ENCODE measurements at places on chromosomes 7 and 10. TPM values are rescaled to one million over a fixed set of nuclear protein-coding genes. Genes with fewer than 3 reads are reported as not detected.

DNA sequence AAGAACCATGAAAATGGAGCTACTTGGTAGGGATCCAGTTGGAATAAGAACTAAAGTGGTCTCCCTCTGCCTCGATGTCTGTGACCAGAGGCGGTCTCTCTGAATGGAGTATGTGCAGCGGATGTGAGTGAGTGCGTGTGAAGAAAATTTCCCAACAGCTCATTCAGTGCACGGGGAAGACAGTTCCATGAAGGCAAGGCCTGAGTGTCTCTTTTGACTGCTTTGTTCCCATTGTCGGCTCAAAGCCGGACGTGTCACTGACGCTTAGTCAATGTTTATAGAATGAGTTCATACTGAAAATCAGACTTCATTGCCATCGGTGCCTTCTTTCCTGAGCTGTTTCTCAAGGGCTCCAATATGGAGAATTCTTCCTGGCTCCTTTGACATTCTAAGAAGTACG lies 55.3 kb upstream of the GRB10 start:
- DNase-seq = peak; percentile 84

GRCh38 chr7:17745610-17746009 lies 194.7 kb downstream of the SNX13 start:
- DNase-seq = no peak

ZNF503 gene
- 12.4 TPM for total RNA-seq

IFIT3 gene
- total RNA-seq = 47.2 TPM

GRCh38 chr7:155230169-155230593 lies 67.5 kb upstream of the INSIG1 start:
- DNase-seq = no peak

HMX2 gene
- total RNA-seq = not detected

GRCh38 chr7:146053492-146053891 lies 63.1 kb upstream of the CNTNAP2 start:
- DNase-seq = no peak

KIAA1549 gene
- 8.7 TPM for total RNA-seq

ABHD11 gene
- total RNA-seq = 14.3 TPM

CRYGN gene
- not detected for total RNA-seq

ELMO1 gene
- total RNA-seq = 27.9 TPM

- DNase-seq = no peak
Observed at GRCh38 chr10:42962110-42962901, 114.6 kb upstream of the RET start.

OR13A1 gene
- not detected for total RNA-seq

DNA sequence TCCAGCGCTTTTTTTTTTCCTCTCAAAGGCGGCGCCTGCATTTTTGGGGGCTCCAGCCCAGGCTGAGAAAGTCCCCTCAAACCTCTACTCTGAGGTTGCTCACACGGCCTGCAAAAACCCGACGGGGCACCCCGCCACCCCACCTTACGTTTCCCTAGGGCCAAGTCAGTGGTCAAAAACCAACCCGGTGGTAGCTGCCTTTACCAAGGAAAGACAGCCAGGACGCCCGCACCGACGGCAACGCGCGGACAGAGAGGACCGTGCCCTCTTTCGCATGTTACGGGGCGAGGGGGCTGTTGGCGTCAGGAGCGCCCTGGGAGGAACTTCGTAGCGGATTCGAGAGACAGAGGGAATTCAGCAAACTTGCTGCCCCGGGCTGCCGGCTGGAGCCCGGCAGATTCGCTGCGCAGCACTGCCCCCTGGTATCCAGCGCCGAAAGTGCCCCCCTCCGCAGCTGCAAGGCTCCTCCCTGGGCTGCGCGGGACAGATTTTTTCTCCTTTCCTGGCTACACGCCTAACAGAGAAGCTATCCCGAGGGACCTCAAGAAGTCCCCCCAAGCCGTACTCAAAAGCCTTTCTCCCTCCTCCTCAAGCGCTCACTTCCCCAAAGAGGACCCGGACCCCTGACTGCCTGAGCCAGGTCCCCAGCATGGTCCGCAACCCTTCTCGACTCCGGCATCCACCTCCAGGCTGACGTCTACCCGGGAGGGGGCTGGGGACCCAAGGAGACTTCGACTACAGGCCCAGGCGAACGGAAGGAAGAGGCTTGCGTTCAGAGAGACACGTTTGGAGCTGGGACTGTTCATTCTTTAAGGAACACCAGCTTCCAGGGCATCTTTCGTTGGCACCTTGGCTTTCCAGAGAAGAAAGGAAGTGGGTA lies 27.7 kb upstream of the VAX1 start:
- DNase-seq = no peak

GRCh38 chr7:85573844-85574243 lies 387.0 kb upstream of the SEMA3D start:
- no peak for DNase-seq

GRCh38 chr7:498678-499641 lies 20.7 kb downstream of the PDGFA start:
- no peak for DNase-seq

GRB10 gene
- total RNA-seq = 131 TPM

FXYD4 gene
- not detected for total RNA-seq

- DNase-seq = no peak
Observed at GRCh38 chr7:70994176-70994575, 137.8 kb upstream of the GALNT17 start.

DNA sequence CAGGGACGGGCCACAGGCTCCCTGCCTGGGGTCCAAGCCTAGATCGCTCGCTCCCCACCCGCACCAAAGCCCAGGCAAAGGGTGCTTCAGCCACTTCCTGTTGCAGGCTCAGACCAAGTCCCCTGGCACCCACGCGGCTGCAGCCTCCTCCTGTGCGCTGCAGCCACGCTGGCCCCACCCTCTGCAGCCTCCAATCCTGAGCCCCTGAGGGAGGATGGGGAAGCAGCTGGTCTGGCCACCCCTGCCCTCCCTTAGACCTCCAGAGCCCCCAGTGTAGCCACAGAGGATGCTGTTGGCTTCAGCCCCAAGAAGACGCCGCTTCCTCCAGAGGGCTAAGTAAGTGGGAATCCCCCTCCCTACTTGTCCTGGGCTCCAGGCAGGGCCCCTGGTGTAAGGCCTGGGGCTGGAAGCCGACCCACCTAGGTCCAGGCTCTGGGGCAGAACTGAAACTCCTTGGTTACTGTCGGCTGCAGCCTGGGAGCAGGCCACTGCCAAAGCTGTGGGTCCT lies 9.4 kb downstream of the LIMK1 start:
- DNase-seq = no peak

UCN3 gene
- not detected for total RNA-seq

GRCh38 chr10:124045276-124045675 lies 48.1 kb downstream of the CHST15 start:
- DNase-seq = no peak

- DNase-seq = no peak
Observed at GRCh38 chr10:102408728-102409603, 9.6 kb downstream of the PSD start.

GRCh38 chr7:127979113-127979727 lies 52.0 kb downstream of the LRRC4 start:
- DNase-seq = no peak

DNA sequence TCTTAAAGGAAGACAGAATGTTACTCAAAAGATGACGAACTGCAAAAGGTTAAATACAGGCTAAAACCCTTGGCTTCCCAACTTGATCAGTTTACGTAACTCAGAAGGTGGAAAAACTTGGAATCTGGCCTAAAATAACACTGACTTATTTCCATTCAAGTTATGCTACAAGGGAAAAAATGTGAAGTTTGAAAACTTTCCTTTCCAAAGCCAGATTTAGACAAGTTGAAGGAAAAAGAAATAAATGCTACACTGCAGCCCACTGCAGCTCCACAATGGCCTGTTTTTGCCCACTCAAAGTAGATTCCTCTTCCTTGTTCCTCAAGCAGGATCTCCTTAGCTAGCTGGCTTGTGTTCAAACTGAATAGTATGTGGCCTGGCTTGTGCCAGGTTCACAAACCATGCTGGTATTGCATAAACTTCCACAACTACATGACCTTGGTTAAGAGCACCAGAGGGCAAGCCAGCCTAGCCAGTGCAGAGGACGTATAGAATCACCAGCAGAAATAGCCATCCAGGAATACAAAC lies 166.2 kb downstream of the CPEB3 start:
- DNase-seq = peak; percentile 96

ARMC3 gene
- not detected for total RNA-seq

MYPN gene
- total RNA-seq = 1.1 TPM

DNA sequence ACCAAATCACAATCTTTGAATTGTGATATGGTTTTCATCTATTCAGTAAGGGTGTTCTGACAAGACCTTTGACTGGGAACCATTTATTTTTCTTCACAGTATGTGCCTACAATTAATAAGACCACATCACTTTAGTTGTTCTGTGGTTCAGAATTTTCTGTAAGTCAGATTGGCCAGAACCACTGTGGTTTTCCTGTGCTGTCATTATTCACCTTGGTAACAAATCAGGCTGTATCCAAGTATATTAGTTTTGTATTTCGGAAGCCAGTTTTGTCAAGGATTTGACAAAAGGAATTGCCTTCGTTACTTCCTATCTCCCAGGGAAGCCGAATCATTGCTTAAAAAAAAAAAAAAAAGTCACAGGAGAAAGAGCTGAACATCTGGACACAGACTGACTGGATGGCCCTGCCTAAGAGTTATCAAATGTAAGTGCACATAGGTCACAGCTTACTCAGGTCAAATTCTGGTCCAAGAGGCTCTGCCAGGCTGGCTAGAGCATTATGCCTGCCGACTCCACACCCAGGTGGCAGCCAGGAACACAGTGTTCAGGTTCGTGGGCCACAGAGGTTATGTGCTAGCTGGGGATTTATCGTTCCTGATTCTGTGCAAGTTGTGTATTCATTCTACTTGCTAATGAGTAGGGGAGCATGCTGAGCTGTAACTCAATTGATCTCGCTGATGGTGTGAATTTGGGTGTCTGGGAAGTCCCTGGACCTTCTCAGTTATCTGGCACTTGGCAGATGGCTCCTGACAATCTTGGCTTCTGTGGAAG lies 175.3 kb downstream of the JAZF1 start:
- DNase-seq = no peak

DNA sequence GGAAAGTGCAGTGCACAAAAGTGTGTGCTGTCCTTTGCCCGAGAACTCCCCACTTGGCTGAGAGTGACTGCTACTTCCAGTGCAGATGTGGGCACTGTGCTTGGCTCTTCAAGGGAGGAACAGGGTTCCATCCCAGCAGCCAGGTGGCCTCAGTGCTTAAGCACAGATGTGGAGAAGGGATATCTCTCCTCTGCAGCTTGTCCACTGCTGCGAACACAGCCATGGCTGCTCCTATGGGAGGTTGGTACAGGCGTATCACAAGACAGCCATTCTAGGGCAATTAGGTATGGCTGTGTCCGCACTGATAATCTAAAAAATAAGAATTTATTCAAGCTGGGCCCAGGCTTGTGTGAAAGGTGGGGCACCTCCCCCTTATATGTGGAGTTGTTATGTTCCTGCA lies 66.6 kb downstream of the GLCCI1 start:
- DNase-seq = no peak

- no peak for DNase-seq
Observed at GRCh38 chr10:121599947-121600346, 1.7 kb upstream of the FGFR2 start.

- DNase-seq = no peak
Observed at GRCh38 chr7:80900583-80901576, 18.0 kb downstream of the SEMA3C start.

GRCh38 chr7:69776611-69777010 lies 178.3 kb downstream of the AUTS2 start:
- no peak for DNase-seq

DNA sequence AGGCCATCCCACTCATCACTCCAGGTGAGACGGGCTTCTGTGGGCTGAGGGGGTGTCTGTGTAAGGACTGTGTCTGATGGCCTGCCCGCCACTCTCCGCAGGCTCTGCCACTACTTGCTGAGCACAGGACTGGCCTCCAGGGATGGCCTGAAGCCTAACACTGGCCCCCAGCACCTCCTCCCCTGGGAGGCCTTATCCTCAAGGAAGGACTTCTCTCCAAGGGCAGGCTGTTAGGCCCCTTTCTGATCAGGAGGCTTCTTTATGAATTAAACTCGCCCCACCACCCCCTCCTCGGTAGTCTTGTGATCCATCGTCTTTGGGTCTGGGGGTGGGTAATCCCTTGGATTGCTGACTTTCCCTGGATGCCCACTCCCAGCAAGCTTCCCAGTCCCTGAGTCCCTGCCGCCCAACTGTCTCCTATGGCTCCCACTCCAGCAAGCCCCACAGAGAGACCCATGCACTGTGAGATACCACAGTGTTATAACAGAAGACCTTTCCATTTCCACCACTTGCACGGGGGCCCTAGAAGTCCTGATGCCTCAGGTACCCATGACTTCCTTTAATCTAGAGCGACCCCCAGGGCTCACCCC lies 4.7 kb downstream of the FXYD4 start:
- DNase-seq = no peak

- DNase-seq = no peak
Observed at GRCh38 chr7:49770838-49771237, 2.6 kb upstream of the VWC2 start.

- no peak for DNase-seq
Observed at GRCh38 chr7:134722786-134723322, 56.6 kb upstream of the CALD1 start.

Data from glomerular endothelial cell (primary cell).